ENCODE measurements at places on chromosomes 5 and 9.

DNA sequence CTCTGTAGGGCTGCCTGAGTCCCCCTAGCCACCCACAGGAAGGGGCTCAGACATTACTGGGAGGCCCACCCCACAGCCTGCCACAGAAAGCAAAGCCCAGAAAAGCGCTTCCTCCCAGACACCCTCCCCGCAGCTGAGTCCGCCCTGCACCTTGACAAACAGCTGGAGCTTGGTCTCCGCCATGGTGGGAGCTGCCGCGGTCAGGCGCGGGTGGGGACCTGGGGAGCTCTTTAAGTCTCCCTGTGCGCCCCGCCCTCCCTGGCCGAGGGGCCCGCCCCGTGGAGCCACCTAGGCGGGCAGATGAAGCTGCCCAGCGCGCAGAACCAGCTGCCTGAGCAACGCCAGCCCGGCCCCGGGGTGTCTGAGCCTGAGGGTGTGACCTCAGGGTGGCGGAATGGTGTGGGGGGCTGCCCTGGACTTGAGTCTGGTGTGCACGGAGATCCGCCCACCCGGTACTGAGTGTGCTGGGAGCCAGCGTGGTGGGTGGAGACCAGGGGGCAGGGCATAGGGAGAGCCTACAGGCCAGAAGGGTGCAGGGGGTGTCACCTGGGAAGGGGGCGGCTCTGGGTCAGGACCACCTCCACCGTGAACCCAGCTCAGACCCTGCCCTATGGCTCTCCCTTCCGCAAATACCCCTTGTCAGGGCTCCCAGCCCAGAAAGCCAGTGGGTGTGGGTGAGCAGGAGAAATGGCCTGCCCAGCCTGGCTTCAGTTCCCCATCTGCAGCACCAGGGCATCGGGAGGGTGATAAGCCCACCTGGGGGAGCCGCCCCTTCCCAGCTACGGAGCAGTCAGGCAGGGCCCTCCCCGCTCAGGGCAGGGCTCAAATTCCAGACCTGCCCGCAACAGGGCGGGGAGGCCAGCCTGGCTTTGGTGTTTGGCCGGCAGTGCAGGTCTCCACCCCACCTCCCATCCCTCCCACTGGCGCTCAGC, at the start of gene CLIC3:
Gene CLIC3, minus strand, starts transcription at position 208 of the 932 bp plus-strand sequence. Its CDS starts 25 bp downstream, at position 183.
- no peak for DNase-seq

DNA sequence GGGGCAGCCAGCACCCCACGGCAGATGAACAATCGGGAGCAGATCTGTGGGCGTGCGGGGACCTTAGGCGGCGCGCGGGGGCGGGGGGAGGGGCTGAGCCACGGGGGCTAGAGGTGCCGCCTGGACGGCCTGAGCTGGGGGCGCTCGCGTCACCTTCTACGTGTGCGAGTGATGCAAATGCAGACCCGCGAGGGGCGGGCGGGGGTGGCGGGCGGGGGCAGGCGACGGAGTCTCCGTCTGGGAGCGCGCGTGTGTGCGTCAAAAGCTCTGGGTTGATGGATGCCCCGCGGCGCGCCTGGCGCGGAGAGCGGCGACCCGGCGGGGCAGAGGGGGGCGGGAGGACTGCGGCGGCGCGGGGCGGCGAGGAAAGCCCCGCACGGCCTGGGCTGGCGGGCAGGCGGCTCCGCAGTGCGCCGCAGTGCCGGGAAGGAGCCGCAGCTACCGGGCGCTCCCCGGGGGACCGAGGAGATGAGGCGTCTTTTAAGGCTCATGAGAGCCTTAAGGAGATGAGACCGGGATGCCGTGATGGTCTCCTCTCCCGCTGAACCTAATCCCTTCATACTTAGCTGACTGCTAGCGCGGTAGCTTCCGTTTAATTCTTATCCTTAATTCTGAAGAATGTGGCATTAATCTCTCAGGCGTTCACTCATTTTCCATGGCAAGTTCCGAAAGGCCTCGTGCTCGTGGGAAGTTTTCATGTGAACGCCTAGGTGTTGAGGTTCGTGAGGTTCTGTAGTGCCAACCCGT, 1.5 kb downstream of the SV2C start:
- DNase-seq, result no peak

DNA sequence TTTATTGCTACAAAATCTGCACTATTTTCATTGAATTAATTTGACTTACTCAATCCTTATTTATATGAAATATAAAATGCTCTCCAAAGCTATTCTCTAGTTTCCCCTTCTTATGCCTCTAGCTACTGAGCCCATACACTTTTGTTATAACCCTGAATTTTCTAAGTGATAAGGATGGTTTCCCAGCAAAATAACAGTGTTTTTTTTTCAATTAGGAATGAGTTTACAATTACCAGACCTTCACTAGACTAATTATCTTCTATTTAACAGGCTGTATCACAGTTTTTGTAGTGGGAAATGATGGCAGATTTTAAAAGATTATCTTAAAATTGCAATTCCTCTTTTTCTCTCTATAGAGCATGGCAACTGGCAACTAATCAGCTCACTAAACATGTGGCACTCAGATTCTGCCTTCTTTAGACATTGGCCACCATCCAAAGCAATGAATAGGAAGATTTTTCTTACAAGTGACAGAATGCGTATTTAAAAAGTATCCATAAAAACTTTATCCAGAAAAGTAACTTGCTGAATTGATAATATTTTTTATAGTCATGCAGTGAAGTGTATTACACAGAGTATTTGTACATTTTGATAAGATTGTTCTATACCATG, 585.7 kb upstream of the ZNF608 start:
- no peak for DNase-seq

DNA sequence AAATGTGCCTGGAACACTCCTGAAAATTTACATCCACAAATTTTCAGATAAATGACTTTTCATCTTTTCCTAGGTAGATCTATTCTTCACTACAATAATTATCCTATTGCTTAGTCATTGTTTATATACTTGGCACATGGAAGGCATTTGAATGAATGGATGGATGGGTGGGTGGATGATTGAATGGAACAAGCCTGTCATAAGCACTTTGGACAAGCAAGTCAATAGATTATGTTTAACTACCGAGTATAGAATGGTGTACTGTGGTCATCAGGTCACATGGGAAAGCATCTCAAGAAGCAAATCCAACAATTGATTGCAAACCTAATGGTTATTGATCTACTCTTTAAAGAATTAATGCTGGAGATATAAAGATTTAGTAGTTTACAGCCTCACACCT, 114.4 kb upstream of the DMRTA1 start:
- DNase-seq, result no peak

GRCh38 chr9:134323741-134324358, 2.4 kb upstream of the RXRA start:
- no peak for DNase-seq

GRCh38 chr9:96107436-96107835, 194.5 kb downstream of the HSD17B3 start:
- DNase-seq, result no peak

GRCh38 chr9:133585481-133586351, 23.5 kb downstream of the FAM163B start:
- no peak for DNase-seq

DNA sequence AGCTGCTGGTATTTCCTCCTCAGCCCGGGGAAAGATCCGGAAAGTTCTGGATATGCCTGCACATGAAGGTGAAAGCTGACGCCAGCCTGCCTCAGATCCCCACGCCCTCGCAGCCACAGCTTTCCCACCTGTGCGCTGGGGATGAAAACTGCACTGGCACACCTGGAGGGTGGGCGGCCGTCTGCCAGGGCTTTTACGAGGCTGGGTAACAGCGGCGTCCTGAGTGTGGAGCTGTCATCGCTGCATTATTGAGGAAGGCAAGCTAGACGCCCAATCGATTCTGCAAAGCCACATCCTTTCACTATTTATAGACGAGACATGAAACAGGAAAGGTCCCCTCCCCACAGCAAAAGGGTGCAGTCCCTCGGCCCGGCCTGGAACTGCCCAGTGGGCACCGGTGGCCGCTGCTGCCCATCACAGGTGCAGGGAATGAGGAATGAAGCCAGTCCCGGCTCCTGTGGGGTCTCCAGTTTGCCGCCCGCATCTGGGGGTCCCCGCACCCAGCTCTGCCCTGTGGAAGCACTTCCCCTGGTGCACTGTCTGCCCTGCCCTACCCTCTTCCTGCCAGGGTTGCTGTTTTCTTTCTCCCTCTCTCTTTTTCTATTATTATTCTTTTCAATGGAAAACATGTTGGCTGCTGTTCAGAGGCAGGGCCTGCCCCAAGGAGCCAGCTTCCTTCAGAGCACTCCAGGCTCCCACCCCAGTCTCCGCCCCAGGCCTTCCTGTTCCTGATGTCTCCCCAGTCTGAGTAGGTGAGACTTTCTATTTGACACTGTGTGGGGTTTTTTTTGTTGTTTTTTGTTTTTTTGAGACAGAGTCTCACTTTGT, 7.0 kb downstream of the NOTCH1 start:
- no peak for DNase-seq

DNA sequence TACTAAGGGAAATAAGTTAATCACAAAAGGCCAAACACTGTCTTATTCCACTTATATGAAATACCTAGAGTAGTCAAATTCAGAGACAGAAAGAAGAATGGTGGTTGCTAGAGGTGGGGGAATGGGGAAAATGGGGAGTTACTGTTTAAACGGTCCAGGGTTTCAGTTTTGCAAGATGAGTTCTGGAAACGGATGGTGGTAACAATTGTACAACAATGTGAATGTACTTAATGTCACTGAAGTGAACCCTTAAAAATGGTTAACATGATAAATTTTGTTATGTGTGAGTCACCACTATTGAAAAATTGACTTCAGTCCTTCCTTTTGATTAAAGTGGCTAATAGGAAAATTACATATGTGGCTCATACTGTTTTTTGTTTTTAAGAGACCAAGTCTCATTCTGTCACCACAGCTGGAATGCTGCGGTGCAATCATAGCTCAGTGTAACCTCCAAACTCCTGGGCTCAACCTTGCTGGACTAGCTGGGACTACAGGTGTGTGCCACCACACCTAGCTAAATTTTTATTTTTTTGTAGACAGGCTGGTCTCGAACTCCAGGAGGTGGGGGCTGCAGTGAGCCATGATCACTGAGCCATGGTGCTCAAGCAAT, 8.7 kb downstream of the UBQLN1 start:
- DNase-seq, result no peak

DNA sequence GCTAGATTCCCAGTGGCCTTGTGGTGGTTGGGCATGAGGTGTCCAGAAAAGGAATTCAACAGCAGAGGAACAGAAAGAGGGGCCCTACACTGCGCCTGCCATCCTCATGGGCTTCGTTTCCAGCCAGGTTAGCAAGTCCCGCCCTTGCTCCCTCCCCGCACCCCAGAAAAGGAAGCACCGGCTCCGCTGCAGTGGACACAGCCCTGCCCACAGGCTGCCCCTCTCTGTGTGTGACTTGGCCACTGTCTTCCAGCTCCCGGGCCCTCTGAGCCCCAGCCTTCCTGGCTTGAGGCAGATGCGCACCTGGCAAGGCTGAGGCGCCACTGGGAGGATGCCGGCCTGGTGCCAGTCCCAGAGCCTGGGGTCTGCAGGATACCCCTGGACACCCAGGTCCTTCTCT, 305.0 kb upstream of the IRX4 start:
- DNase-seq, result no peak

DNA sequence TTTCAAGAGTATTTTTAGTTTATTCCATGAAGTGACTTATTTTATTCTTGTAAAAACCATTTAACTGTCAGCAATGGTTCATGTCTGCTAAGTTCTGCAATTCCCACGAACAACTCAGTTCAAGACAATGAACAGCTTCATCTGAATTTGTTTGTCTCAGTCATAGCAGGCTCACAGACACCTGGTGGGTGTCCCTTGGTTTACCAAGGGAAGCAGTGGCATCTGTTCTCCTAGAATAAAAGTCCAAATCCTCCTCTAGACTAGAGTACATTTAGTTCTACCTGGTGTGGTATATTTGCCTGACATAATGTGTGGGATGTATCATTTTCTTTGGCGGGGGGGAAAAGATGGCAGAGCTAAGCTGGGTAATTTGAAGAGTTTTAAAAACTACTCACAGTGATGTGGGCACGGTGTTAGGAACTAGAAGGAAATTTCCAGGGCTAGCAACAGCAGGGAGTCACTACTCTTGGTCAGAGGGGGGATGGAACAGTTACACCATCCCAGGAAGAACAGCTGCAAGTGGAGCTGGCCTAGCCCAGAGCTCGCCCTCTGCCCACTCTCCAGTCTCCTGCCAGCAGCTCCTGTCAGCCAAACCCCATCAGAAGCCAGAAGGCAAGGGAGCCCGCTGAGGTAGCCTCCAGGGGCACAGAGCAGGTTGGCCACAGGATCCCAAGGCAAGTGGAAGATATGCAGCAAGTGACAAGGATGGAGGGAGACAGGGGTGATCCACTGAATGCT, 100.3 kb downstream of the PJA2 start:
- DNase-seq, result no peak

DNA sequence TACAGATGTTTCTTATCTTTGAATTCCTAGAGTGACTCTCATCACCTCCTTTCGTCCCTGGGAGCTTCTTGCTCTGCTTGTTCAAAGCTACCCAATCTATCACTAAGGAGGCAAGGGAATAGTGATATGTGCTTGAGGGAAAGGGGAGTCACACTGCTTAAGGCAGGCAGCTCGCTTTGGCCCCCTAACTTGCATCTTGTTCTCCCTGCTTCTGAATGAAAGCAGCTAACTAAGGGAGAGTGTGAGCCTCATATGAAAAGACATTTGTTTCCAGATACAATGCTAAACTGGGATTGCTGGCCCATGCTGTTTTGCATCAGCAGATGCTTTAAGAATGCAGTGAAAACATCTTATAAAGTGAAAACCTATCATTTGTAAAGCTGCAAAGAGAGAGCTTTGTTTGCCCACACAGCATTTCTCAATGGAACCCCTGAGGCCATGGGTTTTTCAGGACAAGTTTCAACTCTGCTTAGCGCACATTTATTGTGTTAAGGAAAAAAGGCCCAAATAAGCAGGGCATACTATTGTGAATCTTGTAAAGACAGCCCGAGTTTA, 367.9 kb upstream of the ADAMTSL1 start:
- DNase-seq, result no peak

GRCh38 chr5:127187706-127188105, 102.9 kb upstream of the MEGF10 start:
- DNase-seq, result no peak

GRCh38 chr5:82747986-82748385, 329.2 kb downstream of the TMEM167A start:
- no peak for DNase-seq

- DNase-seq, result no peak
Observed at GRCh38 chr9:84170521-84171141, 169.9 kb downstream of the SLC28A3 start.

DNA sequence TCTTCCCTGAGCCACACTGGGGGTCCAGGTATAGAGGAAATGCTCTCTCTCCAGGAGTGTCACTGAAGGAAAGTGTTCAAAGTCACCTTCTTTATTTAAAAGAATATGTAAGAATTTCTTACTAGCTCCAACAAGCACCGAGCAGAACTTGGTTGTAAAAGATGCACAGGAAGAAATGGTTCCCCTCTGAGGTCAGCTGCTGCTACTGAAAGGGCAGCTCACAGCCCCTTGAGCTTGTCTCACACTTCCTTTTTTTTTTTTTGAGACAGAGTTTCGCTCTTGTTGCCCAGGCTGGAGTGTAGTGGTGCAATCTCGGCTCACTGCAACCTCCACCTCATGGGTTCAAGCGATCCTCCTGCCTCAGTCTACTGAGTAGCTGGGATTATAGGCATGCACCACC, 77.2 kb downstream of the PRRT1B start:
- no peak for DNase-seq

GRCh38 chr9:15086156-15086763, 176.0 kb upstream of the FREM1 start:
- no peak for DNase-seq

All from stimulated activated CD4-positive, alpha-beta T cell treated with anti-CD3 and anti-CD28 coated beads, TNF-alpha, amount 100 ng/mL, for 1 hour (primary cell).